ENCODE measurements at places on chromosomes 2 and 18.

GRCh38 chr2:226788881-226789490 is 10.6 kb downstream of the IRS1 start:
- no peak overlapping the region for H3K4me3 ChIP-seq
- peaks cover 15% of the 10 kb centered on the region for H3K4me1 ChIP-seq
- DNase-seq, result no peak
- no peak overlapping the region for H3K27ac ChIP-seq
- H3K36me3 ChIP-seq, result no peaks in the 10 kb centered on the region
- H3K27me3 ChIP-seq, result no peaks in the 10 kb centered on the region

DNA sequence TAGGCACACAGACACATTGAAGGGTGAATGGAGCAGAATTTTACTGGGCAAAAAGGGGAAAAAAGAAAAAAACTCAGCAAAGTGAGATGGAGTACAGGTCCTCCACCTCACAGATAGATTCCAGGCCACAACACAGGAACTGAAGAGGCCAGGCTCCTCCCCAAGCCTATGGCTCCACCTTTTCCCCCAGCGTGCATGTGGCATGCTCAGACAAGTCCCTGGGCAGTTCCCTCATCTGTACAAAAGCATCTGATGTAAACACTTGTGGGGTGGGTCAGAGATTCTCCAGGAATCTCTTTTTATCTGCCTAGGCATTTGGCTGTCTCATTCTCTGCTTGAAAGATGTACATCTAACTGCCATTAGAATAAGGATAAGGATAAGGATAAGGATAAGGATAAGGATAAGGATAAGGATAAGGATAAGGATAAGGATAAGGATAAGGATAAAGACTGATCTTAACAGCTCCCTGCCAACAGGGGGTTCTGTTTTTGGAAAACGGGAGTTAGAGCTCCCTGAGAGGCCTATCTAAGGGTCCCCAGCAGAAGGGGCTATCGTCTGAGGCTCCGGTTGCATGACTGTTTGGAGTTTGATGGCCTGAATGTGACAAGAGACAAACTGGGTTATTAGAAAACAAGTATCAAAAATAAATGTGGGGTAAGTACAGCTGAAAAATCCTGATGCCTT is 17.2 kb upstream of the ASXL3 start:
- H3K36me3 ChIP-seq, result no peaks in the 10 kb centered on the region
- no peak overlapping the region for H3K4me3 ChIP-seq
- no peak overlapping the region for H3K27ac ChIP-seq
- no peaks in the 10 kb centered on the region for H3K4me1 ChIP-seq

DNA sequence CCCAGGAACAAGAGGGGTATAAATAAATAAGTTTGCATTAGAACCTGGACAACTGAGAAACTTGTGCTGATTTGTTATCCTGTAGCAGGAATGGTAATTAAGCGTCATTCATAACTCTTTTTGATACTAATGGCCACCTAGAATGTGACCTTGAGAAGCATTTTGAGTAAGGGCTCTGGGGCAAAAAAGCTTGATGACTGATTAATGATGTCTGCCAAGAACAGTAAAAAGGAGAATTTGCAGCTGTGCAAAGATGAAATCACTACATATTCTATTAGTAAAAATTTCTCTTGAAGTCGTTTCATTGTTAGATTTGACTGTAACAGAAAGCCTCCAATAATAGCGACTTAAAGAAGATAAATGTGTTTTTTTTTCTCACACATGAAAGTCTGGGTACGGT is 157.7 kb downstream of the PRKCE start:
- no peaks in the 10 kb centered on the region for H3K36me3 ChIP-seq
- H3K4me3 ChIP-seq, result no peak overlapping the region
- H3K27me3 ChIP-seq, result no peaks in the 10 kb centered on the region
- no peak for DNase-seq
- no peaks in the 10 kb centered on the region for H3K4me1 ChIP-seq

DNA sequence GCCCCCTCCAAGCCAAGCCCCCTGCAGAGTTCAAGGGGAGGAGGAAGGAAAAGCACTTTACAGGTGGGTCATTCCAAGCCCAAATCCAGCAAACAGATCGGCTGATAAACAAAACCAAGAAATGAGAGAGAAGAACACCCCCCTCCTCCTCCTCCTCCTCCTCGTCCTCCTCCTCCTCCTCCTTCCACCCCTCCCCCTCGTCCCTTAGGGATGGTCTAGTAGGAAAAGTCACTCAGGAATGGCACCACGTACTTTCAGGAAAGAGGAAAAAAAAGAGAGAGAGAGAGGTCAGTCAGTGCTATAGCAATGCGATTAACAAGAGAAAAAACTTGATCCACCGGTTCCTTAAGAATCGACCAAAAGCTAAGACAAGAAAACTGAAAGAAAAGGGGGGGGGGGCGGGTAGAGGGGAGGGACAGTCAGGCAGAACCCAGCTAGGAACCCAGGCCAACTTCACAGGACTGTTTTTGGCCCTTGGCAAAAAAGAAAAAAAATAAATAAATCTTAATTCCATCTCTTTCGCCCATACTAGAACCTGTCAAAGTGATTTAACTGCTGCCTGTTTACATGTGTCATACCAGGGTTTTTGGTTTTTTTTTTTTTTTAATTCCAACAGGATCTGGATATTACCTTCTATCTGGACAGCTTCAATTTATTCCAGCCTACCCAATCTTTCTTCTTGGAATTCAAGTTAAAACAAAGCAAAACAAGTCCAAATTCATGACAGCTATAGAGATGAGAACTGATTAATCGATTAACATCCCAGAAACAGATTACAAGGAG is 906 bp downstream of the IKZF2 start:
- peaks cover 12% of the 10 kb centered on the region for H3K4me1 ChIP-seq
- no peak for DNase-seq
- H3K27ac ChIP-seq, result no peak overlapping the region
- H3K36me3 ChIP-seq, result no peaks in the 10 kb centered on the region

GRCh38 chr2:108594982-108595464 is 60.8 kb downstream of the LIMS1 start:
- H3K27me3 ChIP-seq, result no peaks in the 10 kb centered on the region
- H3K27ac ChIP-seq, result peak overlapping the region; percentile 91
- DNase-seq, result peak; percentile 85
- peak overlapping the region; percentile 23 for H3K4me3 ChIP-seq
- H3K36me3 ChIP-seq, result no peaks in the 10 kb centered on the region
- H3K4me1 ChIP-seq, result peaks cover 40% of the 10 kb centered on the region

DNA sequence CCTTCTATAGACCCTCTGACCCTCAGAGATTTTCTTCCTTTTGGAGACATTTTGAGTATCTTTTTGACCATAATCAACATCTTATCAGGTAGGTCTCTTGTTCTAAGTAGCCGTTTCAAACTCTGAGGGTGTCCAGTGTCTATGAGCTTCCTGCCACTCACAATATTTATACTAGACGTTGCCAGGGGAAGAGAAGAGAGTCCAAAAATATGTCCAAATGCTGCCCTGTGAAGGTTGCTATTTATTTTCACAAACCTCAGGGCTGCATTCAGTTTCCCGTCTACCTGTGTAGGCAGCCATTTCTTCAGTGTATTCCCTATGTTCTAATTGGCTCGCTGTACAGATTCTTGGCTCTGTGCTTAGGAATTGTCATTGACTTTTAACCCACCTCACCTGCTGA is 986 bp upstream of the DSG1 start:
- no peaks in the 10 kb centered on the region for H3K36me3 ChIP-seq
- H3K27me3 ChIP-seq, result no peaks in the 10 kb centered on the region
- no peak overlapping the region for H3K4me3 ChIP-seq
- no peaks in the 10 kb centered on the region for H3K4me1 ChIP-seq

- H3K36me3 ChIP-seq, result no peaks in the 10 kb centered on the region
- DNase-seq, result peak; percentile 44
- no peaks in the 10 kb centered on the region for H3K27me3 ChIP-seq
- H3K4me1 ChIP-seq, result no peaks in the 10 kb centered on the region
Observed at GRCh38 chr2:177193240-177193639, 19.4 kb upstream of the HNRNPA3 start.

DNA sequence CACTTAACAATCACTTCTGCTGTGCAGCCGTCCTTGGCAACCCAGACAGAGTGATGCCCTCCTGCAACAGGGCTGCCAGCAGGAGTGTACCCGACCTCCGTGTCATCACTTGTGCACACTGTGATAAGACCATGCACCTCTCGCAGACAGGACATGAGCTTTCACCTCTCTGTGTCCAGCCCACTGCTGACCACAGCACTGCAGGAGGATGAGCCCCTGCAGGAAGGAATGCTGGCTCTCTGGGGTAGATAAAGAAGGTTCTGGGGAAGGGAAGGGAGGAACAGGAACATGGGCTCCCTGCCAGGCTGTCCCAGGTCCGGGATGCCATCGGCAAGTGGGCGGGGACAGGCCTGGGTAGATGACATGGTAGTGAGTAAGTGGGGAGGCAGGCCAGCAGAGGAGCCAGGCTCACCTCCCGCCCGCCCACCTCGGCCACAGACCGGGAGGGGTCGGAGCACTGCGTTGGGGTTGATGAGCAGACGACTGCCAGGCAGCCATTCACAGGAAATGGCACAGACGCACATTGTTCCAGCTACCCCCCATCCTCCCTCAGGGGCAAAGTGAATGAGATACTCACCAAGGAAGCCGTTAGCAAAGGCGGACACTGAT is 18.6 kb upstream of the COL6A3 start:
- H3K4me3 ChIP-seq, result no peak overlapping the region
- no peaks in the 10 kb centered on the region for H3K36me3 ChIP-seq
- H3K27ac ChIP-seq, result no peak overlapping the region
- H3K27me3 ChIP-seq, result peaks cover 41% of the 10 kb centered on the region
- DNase-seq, result no peak

Measured in MM.1S (cell line).